M059J (cell line): ENCODE measurements at places on chromosomes 2 and 18.

DNA sequence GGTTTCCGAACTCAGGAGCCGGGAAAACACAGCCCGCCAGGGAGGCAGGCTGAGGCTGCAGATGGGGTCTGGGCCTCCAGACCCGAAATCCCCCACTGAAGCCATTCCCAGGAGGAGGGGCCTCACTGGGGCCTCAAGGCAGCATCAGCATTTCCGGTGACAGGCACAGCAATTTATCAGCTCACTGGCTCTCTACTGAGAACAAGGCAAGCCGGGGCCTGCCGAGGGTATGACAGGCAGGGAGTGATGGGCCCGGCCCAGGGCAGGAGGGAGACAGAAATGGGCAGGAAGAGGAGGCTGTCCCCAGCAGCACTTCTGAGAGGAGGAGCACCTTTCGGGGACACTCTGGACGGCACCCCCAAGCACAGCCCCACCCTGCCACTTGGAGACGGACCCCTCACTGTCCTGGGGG, 12.5 kb downstream of the SDC1 start:
- DNase-seq = no peak

- peak; percentile 38 for DNase-seq
These were observed 75.2 kb upstream of the CD302 start for GRCh38 chr2:159873258-159873657.

- peak; percentile 72 for DNase-seq
These were observed 1.4 kb upstream of the SLC23A3 start for GRCh38 chr2:219171231-219171651.

DNA sequence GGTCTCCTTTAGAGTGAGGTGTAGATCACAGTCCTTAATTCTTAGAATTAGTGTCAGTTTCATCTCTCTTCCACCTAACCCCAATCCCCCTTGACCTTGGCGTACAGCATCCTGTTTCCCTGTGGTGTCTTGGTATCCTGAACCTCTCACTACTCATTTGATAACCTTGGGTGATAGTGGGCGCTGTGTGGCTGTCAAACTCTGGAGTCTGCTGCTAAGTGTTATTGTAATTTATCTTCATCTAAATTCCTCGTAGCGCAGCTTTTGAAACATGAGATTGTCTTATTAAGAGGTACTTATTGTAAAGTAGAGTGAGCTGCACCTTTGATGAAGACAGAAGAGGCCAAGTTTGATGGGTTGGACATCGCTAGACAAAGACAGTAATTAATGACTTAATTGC, 222.6 kb upstream of the SPRED2 start:
- DNase-seq = no peak

DNA sequence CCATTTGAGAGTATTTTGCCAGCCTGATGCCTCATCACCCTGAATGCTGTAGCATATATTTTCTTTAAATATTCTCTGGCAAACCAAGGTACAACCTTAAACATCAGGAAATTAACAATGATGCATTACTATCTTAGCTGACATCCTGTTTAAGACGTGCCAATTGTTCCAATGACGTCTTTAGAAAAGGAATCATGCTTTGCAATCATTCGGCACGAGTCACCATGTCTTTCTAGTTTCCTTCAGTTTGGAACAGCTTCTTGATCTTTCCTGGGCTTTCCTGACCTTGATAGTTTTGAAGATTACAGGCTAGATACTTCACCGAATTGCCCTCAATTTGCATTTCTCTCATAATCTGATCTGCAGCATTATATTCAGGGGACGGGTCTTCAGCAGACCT, 88.2 kb upstream of the GLI2 start:
- peak; percentile 65 for DNase-seq

DNA sequence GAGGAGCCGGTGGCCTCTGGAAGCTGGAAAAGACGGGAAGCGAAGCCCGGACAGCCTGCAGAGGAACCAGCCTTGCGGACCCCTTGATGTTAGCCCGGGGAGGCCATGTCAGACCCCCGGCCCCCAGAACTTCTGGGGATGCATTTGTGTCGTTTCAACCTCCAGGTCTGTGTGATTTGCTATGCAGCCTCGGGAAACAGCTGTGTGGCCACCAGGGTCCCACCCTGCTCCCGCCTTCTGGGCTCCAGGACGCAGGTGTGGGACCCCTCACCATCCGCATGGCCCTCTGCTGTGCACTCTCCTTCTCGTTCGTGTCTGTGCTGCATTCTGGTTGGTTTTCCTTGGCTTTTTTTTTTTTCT, 13.3 kb downstream of the NEU4 start:
- DNase-seq = no peak

DNA sequence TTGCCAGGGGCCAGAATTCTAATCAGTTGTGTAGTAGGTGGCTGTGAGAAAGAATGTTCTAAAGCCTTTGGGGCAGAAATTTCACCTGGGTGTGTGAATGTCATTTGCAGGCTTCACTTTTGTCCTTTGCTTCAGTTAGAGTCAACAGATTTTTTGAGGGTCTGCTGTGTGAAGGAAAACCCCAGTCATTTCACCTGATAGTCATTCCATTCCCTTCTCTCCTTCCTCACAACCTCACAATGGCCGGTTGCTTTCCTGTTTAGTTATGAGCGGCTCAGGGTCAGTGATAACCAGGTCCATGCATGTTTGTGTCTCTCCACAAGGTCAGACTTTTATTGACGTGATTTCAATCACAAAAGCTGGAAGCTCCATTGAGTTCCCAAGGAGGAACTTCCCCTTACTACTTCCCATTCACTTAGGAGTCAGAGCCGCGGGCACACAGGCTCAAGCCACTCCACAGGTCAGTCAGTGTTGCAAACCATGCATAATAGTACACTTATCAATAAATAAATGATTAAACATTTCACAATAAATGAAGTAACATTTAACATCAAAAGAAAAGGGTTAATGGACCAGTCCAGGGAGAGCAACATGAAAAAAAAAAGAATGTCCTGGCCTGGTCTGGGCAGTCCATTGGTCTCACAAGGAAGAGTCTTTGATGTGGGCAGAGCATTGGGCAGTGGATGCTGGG, 74.3 kb downstream of the NPAS2 start:
- no peak for DNase-seq
